ENCODE measurements at places on chromosomes 2 and 18.

GRCh38 chr2:186017278-186017677 is 278.7 kb downstream of the FSIP2 start:
- DNase-seq = no peak

DNA sequence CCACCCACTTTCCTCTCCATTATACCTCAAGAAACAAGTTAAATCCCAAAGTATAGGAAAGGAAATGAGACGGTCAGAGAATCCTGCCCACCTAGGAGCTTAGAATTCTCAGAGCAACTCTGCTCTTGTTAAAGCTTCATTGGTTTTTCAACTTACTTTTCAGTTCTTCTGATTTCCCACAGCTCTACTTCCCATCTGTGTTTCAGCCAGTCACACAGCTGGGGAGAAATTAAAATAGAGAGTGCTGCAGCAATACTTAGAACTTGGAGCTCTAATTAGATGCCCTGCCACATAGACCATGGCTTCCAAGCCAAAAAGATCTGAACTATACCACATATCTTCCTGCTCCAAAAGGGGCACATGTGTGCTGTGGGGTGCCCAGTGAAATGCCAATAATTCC is 166.7 kb downstream of the RIT2 start:
- no peak for DNase-seq

DNA sequence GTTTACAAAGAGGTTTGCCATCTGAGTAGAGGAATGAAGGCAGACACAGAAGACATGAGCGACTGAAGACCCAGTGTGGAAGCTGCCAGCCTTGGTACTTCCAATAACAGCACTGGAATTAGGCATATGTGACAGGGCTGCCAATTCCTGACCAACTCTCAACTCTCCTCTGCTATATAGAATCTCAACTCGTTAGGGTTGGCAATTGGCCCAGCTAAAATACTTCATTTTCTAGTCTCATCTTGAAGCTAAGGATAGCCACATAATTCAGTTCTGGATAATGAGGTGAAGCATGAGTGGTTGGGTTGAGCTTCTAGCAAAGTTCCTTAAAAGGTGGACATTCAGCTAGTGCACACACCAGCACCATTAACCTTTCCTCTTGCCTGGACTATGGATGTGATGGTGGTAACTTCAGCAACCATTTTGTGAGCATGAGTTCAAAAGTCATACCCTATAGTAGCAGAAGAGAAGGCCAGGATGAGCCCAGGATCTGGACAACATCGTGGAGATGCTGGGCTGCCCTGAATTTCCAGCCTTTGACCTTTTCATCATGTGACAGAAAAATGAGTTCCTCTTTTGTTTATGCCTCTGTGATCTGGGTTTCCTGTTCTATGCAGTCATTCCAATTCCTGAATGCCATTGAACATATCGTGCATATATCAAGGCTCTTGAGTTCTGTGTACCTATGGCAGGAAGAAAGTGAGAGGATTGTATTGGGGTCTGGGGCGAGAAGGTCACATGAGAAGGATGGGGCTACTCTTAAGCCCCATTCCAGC is 68.1 kb upstream of the HAAO start:
- DNase-seq = no peak

GRCh38 chr2:237307474-237307873 is 106.5 kb downstream of the COL6A3 start:
- DNase-seq = no peak
